Stimulated activated naive CD8-positive, alpha-beta T cell treated with anti-CD3 and anti-CD28 coated beads, Interleukin-15, amount 100 ng/mL, for 72 hours (primary cell): ENCODE measurements at places on chromosomes 4 and X.

DNA sequence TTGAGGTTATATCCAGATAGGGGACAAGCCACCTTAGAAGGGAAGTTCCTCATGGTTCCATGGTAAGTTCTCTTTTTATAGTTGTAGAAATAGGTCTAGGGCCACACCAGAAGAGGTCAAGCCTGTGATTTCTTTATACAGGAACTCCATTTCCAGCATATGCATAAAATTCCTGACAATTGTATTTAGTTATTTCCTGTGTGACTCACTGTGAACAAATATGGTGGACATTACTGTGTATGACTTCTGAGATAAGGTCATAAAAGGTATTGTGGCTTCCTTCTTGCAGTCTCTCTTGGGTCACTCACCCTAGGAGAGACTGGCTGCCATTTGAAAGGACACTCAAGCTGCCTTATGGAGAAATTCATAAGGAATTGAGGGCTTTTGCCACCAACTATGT lies 2.2 kb upstream of the C4orf36 start:
- DNase-seq = no peak

DNA sequence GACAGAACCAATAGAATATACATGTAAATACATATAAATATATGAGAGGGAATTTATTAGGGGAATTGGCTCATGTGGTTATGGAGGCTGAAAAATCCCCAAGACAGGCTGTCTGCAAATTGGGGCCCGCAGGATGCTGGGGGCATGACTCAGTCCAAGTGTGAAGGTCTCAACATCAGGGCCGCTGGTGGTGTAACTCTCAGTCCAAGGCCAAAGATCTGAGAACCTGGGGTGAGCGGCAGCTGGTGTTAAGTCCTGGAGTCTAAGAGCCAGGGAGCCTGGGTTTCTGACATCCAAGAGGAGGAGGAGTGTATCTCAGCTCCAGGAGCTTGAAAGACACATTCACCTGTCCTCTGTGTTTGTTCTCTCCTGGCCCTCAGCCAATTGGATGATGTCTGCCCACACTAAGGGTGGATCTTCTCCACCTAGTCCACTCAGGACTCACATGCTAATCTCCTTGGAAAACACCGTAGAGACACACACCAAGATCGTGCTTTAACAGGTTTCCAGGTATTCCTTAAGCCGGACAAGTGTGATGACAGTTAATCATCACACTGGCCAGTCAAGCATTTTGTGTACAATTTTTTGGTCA lies 28.9 kb downstream of the TIGD2 start:
- no peak for DNase-seq

DNA sequence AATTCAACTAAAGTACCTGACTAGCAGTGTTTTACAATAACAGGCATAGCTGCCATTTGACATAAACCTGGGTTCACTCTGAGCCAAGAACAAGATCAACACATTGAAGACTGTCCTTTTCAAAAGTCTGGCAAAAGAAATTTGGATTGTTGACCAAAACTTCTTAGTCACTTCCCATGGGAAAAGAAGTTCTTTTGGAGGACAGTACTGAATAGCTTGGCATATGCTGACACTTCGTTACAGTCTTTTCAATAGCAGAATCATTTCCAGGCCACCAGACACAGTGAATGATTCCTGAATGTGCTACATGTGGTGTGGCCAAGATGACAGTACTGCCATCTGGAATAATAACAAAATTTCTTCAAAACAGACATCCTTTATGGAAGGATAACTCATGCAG lies 560.3 kb downstream of the GRID2 start:
- DNase-seq = no peak

GRCh38 chrX:152038804-152039203 lies 64.3 kb upstream of the GABRE start:
- DNase-seq = no peak

GRCh38 chrX:66144258-66144657 lies 19.8 kb upstream of the HEPH start:
- no peak for DNase-seq

- DNase-seq = no peak
Observed at GRCh38 chr4:136314686-136315085, 1217.6 kb downstream of the PCDH18 start.

GRCh38 chr4:40121515-40121914 lies 64.9 kb downstream of the N4BP2 start:
- DNase-seq = no peak

- no peak for DNase-seq
Observed at GRCh38 chr4:182255441-182256190, 12.4 kb downstream of the TENM3 start.
